ENCODE measurements at places on chromosomes 12 and 14.

DNA sequence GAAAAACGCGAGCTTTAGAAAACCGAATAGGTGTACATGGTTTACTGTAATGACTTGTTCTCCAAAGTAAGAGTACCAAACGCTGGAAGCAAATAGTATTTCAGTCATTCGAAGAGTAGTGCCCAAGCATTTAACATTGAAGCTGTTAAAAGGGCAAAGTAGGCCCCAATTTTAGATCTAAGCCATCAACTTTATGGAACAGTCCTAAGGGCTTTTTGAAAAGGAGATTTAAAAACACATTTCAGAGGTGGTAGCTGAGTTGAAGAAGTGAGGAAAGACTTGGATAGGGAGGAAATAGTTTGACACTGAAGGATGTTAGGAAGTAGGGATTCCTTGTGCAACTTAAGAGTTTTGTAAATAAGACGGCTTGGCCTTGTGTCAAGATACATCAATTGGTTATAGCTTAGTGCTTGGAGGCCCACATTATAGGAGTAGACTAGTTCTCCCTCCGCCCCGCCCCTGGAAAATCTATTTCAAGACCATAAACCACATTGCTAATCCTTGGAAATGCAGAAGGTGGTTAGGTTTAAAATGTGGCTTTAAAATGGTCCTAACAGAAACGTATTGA is 783 bp upstream of the TUBA1B start:
- peak; percentile 36 for DNase-seq

GRCh38 chr12:93645702-93646101 is 31.5 kb upstream of the CRADD start:
- no peak for DNase-seq

GRCh38 chr12:107515446-107515958 is 170.1 kb upstream of the PWP1 start:
- DNase-seq: no peak

DNA sequence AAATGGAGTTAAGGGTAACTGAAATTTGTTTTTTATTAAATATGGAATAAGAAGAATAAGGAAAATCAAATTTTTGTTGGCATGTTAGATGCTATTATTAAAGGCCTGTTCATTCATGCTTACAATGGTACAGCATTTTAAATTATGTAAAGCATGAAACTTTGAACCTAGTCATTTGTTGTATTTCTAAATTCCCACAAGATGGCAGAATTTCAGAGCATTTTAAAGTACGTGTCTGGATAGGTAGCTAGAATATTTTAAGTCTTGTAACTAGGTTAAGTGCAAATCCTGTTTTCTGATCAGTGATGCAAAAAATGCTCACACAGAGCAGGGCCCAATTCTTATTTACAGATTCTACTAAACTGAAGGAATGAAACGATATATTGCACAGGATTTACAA is 585.6 kb upstream of the MIS18BP1 start:
- peak; percentile 10 for DNase-seq

DNA sequence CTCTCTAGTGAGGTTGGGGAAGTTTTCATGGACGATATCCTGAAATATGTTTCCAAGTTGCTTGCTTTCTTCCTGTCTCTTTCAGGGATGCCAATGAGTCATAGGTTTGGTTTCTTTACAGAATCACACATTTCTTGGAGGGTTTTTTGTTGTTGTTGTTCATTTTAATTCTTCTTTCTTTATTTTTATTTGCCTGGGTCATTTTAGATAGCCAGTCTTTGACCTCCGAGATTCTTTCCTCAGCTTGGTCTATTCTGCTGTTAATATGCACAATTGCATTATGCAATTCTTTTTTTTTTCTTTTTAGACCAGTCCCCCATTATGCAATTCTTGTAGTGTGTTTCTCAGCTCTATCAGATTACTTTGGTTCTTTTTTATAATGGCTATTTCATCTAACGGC is 338.9 kb downstream of the AEBP2 start:
- DNase-seq: no peak

DNA sequence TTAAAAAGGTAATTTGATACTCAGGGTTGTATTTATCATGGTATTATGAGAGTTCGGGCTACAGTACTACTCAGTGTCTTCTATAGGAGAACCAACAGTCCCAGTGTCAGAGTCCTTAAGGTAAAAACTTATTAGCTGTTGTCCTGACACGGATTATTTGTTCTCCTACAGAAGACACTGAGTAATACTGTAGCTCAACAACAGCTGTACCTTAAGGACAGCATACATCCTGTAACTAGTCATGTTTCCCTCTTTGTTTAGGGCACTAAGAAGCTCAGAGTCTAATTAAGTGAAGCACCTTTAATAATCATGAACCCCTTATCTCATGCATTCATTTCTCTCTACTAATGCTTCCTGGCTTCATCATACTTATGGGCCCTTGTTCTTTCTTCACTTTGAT is 33.9 kb downstream of the ARF6 start:
- DNase-seq: no peak

DNA sequence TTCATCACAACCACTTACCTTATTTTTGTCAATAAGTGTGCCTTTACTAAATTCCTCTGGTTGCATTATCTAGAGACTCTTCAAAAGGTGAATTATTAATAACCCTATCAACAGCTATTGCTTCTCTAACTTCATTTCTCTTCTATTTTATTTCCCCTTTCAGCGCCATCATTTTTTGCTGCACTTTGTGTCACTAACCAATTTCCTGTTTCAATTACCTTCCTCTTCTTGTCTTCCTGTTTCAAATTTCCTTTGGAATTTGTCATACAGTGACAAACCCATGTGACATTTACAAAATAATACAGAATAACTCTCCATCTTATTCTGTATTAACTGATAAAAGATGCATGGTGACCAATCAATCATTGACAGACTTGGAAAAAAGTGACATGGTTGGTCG is 12.2 kb upstream of the CLEC2A start:
- DNase-seq: no peak

- no peak for DNase-seq
These were observed 17.5 kb downstream of the RAD51B start for GRCh38 chr14:67837011-67837624.

GRCh38 chr12:88958946-88959345 is 378.7 kb upstream of the KITLG start:
- DNase-seq: peak; percentile 95

- DNase-seq: no peak
These were observed 387.9 kb downstream of the NELL2 start for GRCh38 chr12:44488180-44488579.

GRCh38 chr12:40689576-40689975 is 2.7 kb upstream of the CNTN1 start:
- no peak for DNase-seq

DNA sequence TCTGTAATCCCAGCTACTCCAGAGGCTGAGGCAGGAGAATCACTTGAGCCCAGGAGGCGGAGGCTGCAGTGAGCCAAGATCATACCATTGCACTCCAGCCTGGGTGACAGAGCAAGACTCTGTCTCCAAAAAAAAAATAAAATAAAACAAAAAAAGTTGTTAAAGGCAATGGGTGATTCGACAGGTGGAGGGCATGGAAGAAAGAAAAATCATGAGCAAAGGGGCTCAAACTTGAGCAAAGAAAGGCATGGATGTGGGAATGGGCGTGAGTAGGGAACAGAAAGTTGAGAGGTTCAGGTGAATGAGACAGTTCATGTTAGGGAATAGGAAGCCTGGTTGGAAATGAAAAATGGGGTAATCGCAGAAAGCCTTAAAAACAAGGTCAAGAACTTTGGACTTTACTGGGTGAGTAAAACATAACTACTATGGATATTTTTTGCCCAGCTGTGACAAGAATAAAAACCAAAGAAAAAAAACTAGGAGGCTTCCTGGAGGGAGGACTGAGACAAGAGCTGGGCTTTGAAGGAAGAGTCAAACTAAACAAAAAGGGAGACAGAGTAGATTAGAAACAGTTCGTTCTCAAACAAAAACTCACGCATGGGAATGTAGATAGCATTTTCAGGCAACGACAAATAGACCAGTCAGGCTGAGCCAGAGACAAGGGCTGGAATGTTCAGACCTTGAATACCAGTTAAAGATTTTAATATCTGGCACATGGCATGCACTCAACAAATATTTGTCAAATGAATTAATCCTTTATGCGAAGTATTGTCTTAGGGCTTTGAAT is 18.8 kb downstream of the PYM1 start:
- no peak for DNase-seq

DNA sequence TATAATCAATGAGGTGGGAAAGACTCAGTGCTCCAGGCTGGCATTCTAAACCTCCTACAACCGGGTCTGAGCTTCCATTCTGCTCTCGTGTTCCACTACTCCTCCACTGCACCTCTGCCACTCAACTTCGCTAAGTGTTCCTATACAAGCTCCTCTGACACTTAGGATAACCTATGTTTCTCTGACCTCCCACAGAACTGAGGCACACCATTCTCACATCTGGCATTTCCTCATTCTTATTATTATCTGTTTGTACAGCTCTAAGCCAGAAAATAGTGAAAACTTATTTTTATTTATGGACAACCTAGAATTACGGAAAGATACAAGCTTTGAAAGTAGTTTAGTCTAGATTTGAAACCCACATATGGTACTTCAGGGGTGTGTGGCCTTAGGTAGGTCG is 127.0 kb downstream of the MED13L start:
- DNase-seq: no peak

- no peak for DNase-seq
These were observed 22.4 kb downstream of the SLC7A8 start for GRCh38 chr14:23160924-23161522.

- peak; percentile 31 for DNase-seq
These were observed 1126.0 kb downstream of the AACS start for GRCh38 chr12:126191031-126191891.

GRCh38 chr12:108788076-108788782 is 56.9 kb upstream of the CORO1C start:
- no peak for DNase-seq

GRCh38 chr14:90381011-90381786 is 15.6 kb upstream of the CALM1 start:
- DNase-seq: no peak

DNA sequence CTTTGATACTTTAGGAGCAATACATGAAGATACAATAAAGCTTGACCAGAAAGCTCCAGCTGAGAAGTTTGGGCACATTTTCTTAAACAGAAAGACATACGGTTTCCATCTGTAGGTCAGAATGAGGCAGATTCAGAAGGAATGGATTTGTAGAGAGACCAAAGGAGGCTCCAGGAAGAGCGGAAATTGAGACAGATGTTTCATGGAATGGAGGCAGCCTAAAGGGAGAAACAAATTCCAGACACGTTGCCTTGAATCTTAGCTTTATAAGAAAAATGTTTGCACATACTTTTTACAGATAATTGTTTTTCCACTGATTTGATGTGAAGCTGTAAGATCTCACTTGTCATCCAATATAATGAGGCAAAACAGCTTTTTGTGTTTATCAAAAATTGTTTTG is 24.8 kb downstream of the EPYC start:
- DNase-seq: no peak

DNA sequence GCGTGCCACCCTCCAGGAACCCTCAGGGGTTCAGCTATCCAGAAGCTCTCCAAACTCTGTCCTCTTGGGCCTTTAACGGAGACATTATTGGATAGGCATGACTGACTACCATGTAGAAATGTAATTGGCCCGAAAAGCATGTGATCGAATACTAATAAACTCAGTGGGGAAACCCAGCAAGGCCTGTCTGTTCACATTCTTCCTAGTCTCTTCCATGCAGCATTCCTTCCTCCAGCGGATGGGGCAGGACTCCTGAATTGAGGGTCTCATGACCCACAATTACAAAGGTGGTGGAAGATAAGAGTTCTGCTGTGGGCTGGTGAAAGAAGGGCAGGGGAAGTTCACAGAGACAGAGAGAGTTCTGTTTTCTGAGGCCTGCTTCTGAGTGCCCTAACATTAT is 6.5 kb upstream of the PRDM4 start:
- DNase-seq: no peak

GRCh38 chr12:130987151-130987931 is 33.6 kb downstream of the ADGRD1 start:
- no peak for DNase-seq

GRCh38 chr12:124399622-124400021 is 104.7 kb downstream of the RFLNA start:
- DNase-seq: no peak

GRCh38 chr12:20374795-20375194 is 6.5 kb downstream of the PDE3A start:
- DNase-seq: no peak

DNA sequence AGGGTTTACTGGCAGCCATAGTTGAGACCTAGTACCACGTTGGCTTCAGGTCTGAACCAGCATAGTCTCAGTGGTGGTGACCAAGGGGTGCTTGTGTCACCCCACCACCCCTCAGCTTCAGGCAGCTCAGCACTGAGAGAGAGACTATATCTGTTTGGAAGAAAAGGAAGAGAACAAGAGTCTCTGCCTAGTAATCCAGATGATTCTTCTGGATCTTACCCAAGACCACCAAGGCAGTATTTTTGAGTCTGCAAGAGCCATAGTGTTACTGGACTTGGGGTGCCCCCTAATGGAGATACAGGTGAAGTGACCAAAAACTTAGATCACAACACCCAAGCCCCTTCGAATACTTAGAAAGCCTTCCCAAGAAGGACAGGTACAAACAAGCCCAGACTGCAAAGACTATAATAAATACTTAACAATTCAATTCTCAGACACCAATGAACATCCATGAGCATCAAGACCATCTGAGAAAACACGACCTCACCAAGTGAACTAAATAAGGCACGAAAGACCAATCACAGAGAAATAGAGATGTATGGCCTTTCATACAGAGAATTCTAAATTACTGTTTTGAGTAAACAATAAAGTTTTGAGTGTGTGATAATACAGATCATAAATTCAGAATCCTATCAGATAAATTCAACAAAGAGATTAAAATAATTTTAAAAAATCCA is 107.0 kb downstream of the HELB start:
- DNase-seq: no peak

DNA sequence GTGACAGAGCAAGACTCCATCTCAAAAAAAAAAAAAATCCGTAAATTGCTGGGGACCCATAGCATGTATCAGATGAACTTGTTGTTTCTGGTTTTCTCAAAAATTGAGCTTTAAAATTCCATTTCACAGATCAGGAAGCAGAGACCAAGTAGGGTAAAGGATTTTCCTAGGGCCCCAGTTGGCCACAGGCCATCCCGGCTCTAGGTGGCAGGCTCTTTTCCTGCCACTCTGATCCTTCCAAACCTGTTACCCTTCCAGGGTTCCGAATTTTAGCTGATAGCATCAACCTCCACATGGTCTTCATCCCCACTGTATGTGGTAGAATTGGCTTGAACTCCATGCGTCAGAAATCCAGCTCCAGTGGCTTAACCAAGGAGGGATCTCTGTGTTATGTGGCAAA is 36.1 kb upstream of the BDKRB2 start:
- DNase-seq: no peak

Measured in NCI-H748 treated with DMSO at 0.1 percent for 48 hours (cell line).